ENCODE measurements at places on chromosomes 12 and 14.

- no peak for DNase-seq
Measured at GRCh38 chr12:31387011-31387410, 61.1 kb upstream of the SINHCAF start.

DNA sequence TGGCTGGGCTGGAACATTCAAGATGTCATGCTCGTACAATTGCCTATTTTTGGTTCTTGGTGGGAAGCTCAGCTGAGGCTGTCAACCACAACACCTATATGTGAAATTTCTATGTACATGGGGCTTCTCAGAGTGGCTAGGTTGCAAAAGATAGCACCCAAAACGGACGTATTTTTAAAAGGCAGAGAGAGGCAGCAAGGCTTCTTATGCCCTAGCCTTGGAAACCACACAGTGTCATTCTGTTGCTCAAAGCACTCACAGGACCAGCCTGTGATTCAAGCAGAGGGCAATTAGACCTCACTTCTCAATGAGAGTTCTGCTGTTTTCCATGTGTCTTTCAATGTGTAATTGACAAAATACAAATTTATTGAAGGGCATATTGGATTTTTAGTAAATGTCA is 134.0 kb downstream of the GXYLT1 start:
- no peak for DNase-seq

- DNase-seq = no peak
Measured at GRCh38 chr14:51490205-51490604, 161.5 kb upstream of the FRMD6 start.

- DNase-seq = no peak
Measured at GRCh38 chr14:33057585-33057984, 118.9 kb downstream of the NPAS3 start.

DNA sequence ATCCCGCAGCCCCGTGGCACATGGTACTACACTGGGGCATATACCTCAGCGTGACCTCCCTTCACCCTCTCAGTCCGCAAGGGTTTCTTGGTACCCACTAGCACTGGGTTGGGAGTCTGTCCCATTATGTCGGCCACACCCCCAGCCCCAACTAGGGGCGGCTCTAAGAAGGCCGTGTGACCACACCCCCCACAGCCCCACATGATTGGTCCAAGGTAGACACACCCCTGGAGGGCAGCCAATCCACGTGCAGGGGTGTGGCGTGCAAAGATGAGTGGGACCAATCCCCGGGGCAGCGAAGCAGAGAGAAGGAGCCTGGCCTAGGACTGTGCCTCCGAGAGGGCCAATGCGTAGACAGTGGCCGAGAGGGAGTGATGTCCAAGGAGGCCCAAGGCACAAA is 34.6 kb upstream of the BEGAIN start:
- no peak for DNase-seq

GRCh38 chr12:43969882-43970281 is 134.0 kb downstream of the TMEM117 start:
- DNase-seq = no peak

Measured in T-cell (primary cell).